ENCODE measurements at places on chromosomes 13 and 19.

GRCh38 chr19:20244356-20244755 lies 77.3 kb downstream of the ZNF486 start:
- DNase-seq: no peak

GRCh38 chr13:45398877-45399276 lies 19.3 kb downstream of the SLC25A30 start:
- DNase-seq: no peak

DNA sequence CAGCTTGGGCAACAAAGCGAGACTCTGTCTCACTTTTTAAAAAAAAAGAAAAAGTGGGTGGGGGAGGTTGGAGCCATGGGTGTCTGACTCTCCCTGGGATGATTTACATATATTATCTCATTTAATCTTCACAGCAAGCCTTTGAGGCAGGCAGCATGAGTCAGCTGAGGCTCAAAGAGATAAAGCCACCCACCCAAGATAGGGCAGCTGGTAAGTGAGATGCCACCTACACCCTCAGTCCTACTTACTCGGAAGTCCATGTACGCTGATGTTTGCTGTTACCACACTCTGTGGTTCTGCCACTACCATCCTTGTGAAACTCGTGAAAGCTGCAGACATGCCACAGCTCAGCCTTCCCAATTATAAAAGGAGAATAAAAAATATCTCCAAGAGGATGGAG lies 142.0 kb upstream of the TSHZ3 start:
- DNase-seq: no peak

DNA sequence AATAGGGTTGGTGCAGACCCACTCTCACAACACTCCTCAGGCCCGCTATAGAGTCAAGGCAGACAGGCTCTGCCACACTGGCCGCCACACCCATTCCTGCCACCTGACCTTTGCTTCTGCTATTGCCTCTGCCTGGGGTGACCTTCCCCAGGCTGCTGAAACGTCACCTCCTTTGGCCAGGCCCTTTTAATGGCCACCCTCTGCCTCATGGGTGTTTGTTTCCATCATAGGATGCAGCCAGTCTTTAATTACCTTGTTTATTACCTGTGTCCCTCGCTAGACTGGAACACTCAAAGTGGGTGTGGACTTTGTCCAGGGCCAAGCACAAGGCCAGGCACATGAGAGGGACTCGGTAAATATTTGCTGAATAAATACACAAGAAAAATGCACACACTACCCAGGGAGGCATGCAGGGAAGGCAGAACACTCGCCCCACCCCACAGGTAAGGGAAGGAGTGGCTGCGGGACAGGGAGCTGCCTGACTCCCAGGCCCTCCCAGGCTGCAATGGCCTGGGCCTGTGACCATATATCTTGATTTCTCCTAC lies 3.2 kb downstream of the LSM4 start:
- no peak for DNase-seq

DNA sequence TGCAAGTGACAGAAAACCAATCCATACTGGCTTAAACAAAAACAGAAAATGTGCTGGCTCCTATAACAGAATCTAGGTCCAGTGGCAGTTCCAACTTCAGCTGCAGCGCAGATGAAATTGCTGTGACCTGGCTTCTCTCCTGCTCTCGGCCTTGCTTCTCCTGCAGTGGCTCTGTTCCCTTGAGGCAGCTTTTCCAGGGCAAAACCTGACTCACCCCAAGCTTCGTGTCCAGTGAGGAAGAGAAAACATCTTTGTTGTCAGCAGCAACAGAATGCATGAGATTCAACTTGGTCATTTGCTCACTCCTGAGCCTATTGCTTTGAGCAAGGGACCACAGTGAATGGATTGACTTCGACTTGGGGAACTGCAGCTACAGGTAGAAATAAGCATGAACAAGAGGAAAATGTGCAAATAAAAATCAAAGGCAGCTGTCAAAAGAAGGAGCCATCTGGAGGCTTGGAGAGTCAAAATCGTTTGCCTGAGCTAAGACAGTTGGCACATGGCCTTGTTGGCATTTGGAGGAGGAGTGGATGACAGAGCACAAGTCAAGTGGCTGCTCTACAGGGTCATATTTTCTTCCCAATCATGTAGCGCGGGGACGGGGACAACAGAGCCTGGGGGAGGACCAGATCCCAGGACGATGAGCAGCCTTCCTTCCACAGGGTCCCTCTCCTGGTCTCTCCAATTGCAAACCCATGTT lies 523.4 kb downstream of the FGF9 start:
- no peak for DNase-seq

DNA sequence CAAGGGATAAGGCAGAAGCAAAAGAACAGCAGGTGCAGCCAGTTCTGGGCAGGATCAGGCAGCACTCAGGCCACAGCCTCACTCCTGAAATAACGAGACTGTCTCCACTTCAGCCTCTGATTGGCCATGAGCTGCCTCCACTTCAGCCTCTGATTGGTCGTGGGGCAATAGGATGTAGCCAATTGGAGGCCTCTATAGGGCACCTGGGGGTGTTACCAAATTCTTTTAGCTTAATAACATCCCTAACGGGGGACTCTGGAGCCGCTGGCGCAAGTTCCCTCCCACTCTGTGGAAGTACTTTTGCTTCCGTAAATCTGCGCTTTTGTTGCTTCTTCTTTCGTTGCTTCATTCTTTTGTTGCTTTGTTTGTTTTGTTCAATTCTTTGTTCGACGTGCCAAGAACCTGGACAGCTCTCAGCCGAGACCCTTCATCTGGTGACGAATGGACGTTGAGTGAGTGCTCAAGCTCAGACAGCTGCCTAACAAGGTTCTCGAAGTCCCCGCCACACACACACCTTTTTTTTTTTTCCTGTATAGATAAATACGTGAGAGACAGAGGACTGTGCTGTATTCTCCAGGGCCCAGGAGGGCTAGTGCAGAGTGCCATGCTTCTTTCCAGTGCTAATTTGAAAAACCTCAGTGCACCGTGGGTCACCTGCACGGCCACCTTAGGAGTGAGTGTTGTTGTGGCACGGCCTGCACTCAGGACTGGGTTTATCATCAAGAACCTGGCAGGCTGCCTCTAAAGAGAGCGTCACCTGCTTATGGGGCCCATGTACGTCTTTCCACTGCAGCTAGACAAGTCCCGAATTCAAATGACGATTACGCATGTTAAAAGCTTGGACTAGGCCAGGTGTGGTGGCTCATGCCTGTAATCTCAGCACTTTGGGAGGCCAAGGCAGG lies 32.0 kb upstream of the TUBGCP3 start:
- DNase-seq: no peak

DNA sequence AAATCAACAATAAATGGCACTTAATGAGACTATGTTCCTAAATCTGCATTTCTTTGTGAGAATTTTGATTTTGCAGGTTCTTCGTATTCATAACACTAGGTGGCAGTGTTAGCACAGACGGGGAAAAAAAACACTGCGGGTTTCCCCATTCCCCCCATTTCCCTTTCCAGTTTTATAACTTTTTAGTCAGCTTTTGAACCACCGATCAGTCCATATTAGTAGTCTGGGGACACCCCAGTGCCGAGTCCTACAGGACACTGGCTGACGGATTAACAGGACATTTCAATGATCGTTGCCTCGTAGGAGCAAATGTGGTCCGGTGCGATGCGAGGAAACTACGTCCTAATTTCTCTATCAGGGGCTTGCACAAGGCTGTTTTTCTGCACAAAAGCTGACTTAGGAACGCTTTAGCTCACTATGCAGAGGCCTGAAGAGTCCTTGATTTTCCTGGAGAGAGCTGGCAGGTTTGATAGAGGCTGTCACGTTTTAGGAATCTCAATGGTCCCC lies 234.3 kb downstream of the LMO7 start:
- DNase-seq: no peak

DNA sequence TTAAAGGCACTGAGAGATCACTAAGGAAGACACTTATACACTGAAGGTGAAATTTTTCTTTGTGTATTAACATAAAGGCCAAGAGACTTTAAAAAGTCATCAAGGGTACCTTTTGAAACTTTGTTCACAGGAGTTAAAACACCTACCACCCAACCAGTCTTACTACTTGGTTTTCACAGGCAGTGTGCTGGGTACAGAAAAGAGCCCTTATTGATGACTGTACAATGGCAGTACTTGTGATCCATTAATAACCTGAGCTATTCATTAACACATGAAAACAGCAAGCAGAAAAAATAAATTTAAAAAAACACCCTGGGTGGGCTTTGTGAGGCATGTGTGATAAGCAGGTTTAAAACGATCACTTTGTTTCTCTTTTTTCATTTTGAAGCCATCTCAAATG lies 148.9 kb downstream of the TBC1D4 start:
- no peak for DNase-seq

GRCh38 chr13:103187721-103188156 lies 121.5 kb upstream of the SLC10A2 start:
- DNase-seq: no peak

DNA sequence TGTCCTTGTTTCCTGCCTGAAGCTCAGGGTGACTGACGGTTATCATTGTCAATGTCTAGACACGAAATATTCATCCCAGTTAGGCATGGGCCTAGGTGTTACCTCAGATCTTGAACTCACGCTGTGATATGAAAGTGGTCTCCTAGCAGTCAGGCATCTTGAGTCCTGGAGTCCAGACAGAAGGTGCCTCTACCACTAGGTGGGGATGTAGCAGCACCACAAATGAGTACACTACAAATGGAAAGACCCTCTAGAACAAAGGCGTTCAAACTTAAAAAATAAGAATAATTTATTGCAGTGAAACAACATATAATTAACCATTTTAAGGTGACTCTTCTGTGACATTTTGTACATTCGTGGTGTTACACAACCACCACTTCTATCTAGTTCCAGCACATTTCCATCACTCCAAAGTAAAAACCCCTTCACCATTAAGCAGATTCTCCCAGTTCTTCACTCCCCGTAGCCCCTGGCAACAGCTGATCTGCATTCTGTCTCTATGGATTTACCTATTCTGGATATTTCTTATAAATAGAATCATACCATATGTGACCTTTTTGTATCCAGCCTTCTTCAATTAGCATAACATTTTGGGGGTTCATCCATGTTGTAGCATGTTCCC lies 11.9 kb upstream of the FRY start:
- no peak for DNase-seq

DNA sequence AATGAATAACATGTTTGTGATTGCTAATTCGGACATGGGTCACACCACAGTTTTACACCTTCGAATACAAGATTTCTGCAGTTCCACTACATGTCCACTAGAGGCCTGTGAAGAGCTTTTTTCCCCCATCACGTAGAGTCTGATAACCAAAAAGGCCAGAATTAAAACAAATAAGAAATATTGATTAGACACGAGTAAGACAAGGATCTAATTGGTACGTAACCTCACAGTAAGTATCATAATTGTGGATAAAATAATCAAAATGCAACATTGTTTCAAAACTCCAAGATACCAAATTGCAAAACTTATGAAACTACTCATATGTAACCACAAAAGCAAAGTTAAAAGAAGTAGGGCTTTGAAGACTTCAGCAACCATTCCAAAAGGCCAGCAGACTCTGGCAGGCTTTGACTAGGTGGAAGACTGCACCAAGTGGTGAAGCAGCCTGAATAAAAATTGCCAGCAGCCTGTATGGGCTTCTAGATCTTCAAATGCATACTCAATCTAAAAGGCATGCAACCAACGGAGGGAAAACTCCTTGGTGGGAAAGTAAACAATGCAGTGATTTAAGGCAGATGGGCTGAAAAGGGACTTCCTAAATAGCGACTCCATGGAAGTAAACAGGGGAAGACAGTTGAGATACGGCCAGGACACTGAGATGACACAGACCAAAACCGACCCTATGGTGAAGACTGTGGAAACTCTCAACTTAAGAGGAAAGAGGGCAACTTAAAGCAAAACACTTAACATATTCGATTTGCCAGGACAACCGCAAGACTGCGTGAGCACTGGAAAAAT lies 56.7 kb downstream of the STARD13 start:
- DNase-seq: no peak

DNA sequence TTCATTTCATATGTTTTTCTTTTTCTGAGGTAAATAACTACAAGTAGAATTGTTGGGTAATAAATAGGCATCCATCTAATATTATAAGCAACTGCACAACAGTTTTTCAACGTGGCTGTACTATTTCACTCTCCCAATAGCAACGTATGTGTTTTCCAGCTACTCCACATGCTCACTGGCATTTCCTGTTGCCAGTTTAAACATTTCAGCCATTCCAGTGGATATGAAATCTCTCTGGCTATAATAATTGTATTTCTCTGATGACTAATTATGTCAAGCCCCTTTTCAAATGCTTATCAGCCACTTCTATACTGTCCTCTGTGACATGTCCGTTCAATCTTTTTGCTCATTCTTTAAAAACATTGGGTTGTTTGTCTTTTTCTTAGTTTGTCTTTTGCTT lies 26.8 kb upstream of the ALOX5AP start:
- no peak for DNase-seq

- DNase-seq: no peak
Measured at GRCh38 chr13:97261254-97262005, 39.3 kb downstream of the MBNL2 start.

- DNase-seq: no peak
Measured at GRCh38 chr19:15471639-15472101, 7.3 kb upstream of the RASAL3 start.

DNA sequence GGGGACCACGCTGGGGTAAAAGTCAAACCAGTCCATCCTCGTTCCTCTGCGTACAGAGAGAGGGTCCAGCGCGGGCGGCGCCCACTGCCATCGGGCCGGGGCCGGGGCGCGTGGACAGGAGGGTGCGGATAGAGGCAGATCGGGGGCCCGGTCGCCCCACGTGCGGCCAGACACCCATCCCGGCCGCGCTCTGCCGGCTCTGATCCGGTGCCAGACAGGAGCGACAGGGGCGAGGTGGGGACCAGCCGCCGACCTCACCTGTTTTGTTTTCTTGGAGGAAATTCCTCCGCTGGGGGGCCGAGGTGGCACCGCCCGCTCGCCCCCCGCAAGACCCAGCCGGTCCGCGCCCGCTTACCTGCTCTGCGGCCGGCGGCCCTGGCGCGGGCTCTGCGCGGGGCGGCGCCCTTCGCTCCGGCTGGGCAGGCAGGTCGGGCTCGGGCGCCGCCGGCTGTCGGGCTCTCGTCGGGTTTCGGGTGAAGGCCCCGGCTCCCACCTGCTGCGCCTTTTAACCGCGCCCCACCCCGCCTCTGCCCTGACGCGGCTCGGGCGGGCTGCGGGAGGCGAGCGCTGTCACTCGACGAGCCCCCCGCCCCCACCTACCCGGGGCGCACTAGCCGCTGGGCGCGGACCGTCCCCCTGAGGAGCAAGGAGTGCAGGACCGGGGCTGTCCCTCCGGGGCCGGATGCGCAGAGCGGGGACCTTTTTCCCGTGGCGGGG lies at the start of gene GJB6:
TSS of gene GJB6 (minus strand) at position 481 of the 717 bp plus-strand sequence. CDS start 8,839 bp downstream, outside the sequence.
- no peak for DNase-seq

GRCh38 chr13:25864936-25865335 lies 186.9 kb downstream of the SHISA2 start:
- DNase-seq: no peak

- DNase-seq: no peak
Measured at GRCh38 chr13:20826843-20827560, 53.2 kb upstream of the EEF1AKMT1 start.

- DNase-seq: no peak
Measured at GRCh38 chr19:12194827-12195731, 32.2 kb downstream of the ZNF136 start.

DNA sequence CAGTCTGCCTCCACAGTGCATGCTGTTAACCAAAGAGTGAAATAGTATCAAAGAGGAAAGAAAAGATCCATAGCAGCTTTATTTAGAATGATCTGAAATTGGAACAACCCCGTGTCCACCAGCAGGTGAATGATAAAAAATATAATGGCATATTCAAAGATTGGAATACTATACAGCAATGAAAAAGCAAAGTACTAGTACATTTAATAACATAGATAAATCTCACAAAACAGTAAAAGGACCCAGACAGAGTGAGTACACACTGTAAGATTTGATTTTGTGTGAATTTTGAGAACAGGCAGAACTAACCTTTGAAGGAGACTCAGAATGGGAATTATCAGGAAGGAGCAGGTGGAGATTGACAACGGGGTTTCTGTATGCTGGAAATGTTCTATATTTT lies 837 bp upstream of the CD209 start:
- DNase-seq: no peak
